NCI-H1092 (cell line): ENCODE measurements at places on chromosomes 1 and 21.

GRCh38 chr21:35075546-35075945 lies 26.4 kb upstream of the RUNX1 start:
- DNase-seq, result no peak

- no peak for DNase-seq
Measured at GRCh38 chr1:235018720-235019444, 109.8 kb downstream of the TOMM20 start.

- no peak for DNase-seq
Measured at GRCh38 chr1:155160128-155160527, 13.0 kb downstream of the KRTCAP2 start.

- no peak for DNase-seq
Measured at GRCh38 chr1:60108196-60108595, 34.6 kb upstream of the C1orf87 start.

DNA sequence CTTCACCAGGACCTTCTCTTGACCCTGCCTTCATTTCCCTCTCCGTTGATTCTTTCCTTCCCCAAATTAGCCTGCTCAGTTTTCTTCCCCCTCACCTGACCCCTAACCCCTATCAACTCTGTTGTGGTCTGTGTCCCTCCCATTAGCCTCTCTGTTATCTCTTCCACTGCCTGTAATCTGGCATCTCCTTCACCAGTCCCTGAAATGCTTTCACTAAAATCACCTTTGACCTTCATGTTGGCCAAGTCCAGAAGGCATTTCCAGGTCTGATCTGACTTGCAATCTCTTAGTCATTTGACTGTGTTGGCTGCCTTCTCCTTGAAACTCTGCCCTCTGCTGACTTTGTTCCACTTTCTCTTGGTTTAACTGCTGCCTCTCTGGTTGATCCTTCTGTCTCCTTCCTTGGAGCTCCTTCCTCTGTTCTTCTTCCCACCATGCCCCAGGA lies 28.2 kb downstream of the ATP8B2 start:
- DNase-seq, result no peak

GRCh38 chr1:41242342-41243078 lies 404 bp upstream of the SCMH1 start:
- DNase-seq, result no peak

DNA sequence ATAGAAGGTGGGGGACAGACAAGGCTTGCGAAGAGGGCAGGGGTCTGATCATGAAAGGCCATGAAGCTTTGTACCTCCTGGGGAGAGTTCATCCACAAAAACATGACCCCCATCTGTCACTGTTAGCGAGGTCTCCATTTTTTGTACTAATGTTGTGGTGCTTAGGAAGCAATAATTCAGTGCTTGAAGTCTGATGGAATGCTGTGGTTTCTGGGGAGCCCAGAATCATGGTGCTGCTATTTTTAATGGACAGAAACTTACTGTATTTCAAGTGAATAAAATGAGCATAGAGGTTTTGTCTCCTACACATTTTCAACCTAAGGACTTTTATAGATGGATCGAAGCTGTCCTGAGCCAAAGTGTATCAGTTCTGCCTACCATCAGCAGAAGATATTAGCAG lies 28.2 kb upstream of the RGL1 start:
- no peak for DNase-seq

GRCh38 chr1:57835620-57836019 lies 411.8 kb upstream of the DAB1 start:
- DNase-seq, result no peak

DNA sequence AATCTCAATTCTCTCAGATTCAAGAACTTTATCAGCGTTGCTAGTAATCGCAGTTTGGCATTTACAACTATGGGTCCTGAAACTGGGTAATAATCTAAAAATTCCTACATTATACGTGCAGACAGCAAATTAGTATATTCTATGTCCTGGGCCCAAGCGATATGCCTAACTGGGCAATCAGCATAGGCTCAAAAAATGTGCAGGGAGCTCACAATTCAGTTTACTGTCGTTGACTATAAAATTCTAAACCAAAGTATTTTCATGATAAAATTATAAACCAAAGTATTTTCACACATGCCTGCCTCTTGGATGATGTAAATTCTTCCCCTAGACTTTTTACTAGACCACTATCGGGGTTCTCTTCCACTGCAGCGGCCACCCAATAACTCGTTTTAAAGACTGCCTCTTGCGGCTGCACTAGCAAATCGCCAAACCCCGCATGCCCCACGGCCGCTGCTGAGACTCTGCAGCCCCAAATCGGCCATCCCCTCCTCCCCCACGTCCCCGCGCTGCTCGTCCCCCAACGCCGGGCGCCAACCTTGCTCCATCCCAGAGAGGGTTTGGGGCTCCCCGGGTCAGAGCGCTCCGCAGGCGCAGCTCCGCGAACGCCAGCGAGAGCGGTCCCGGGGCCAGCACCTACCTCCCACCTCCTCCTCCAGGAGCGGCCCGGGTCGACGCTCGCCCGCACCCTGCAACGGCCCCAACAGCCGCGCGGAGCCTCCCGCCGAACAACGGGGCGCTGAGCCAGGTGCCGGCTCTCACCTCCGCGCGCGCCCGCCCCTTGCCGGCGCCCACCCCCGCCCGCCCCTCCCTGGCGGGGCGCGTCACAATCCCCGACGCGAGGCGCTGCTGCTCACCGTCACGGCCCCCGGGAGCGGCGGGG lies 506 bp downstream of the SSX2IP start:
- peak; percentile 41 for DNase-seq

DNA sequence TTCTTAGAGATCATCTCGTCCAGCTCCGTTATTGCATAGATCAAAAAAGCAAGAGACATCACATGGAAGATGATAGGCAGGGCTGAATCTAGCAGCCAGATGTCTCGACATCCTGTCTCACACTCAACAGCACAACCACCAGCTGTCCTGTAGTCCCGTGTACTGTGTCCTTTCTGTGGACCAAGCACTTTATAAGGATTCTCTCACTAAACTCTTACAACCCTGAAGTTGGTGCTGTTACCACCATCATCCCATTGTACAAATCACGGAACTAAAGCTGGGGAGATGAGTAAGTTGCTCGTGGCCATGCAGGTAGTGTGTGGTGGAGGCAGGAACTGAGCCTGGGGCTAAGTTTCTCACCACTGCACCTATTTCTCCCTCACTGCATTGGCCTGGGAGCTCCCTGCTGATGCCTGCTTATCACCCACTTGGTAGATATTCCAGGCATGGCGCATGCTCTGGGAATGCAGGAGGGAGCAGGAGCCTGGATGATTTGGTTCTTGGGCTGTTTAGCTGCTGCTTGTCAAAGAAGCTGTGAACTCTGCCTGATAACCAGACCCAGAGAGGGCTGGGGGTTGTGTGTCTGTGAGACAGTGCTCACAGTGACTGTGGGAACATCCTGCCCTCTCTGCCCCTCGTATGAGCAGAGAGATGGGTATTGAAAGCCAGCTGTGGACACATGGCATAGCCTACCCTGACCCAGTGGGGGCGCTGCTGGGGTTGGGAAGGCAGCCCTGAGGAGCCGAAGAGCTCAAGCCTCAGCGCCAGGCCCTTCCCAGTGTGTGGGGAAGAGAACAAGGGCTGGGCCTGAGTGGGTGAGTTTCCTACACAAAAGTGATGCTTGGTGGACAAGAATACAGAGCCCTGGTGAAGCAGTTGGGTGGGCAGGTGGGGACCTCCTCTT lies 13.6 kb downstream of the PPFIA4 start:
- no peak for DNase-seq

GRCh38 chr1:185239861-185240260 lies 77.2 kb downstream of the IVNS1ABP start:
- DNase-seq, result no peak

DNA sequence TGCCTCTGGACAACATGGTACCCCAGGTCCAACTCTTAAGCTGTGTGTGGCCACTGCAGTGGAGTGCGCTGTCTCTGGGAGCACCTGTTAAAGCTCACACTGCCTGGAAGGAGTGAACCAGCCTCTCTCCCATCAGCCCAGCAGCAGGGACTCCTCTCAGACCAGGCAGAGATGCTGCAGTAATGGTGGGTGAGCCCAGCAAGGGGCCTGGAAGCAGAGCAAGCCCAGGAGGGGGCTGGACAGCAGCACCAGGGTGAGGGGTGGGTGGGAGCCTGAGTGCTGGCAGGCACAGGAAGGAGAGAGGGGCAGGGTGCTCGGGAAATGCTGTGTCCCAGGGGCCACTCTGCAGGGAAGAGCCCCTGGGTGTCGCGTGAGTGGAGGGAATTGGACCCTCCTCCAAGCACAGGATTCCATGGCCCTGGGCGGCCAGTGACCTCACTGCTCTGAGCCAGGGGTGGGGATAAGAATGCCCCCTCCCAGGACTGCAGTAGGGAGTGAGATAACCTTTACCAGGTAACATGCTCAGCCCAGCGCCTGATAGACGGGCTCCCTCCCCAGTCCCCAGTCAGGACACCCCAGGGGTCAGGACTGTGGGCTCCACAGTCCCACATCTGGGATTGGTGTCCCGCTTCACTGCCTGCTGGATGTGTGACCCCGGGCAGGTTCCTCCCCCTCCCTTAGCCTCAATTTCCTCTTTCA lies 313.1 kb downstream of the MATN1 start:
- DNase-seq, result no peak
